Activated CD8-positive, alpha-beta memory T cell treated with anti-CD3 and anti-CD28 coated beads for 4 hours (primary cell): ENCODE measurements at places on chromosomes 3 and 15.

DNA sequence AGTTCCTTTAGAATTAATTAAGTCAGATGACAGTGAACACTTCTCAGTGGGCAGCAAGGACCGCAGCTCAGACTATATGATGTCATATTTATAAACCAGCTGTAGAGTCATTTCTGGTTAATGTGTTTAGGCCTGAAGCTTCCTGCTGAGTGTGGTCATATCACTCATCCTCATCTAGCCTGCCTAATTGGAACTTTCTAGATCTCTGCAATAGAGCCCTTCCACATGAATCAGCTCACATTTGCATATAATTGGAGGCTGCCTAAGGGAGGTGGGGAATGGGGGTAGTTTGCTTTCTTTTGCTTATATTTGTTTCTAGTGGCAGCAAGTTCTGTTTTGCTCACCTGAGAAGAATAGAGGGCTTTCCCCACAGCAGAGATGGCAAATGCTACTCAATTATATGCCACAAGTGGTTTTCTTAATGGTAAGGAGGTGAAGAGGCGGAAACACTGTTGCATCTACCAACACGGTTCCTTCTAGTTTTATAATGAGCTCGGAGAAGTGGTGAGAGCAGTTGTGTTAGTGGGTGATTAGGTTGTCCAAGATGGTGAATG, 148.1 kb downstream of the KLHL25 start:
- peak; percentile 14 for DNase-seq

DNA sequence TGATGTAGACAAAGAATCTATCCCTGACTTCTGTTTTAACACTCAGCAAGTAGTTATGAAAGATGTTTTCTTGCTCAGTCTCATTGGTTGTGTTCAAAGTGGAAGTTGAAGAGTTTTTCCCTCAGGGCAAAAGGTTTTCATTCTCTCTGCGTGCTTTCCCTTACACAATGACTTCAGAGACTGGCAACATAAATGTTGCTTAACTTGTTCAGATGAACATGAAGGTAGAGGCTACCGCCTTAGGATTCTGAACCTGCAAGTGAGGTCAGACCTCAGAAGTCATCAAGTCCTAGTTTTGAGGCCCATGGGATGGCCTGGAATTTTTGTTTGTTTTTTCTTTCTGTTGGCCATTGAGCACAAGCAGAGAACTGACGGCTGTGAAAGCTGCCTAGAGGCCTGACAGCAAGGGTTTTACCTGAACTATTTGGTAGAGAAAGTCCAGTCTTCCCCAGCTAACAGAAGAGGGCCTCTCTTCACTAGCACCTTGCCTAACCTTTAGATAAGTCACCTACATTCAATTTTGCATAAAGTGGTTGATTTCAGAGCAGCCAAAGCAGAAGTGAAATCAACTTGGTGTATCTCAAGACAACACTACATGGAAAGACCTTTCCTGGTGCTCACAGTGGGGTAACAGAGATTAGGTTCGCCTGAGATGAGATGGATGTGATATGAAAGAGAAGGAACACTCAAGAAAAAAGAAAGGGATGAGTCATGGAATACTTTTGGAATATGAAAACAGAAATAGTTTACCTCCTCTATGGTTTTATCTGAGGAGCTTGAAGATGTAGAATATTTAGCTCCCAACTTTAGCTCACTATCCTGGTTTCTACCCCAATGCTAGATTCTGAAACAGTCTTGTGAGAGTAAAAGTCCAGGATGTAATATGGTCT, 53.6 kb upstream of the AP4E1 start:
- DNase-seq: no peak

GRCh38 chr3:124467980-124468902, 262.0 kb upstream of the UMPS start:
- no peak for DNase-seq

- DNase-seq: no peak
These were observed 63.0 kb upstream of the POLG start for GRCh38 chr15:89397653-89398023.

- no peak for DNase-seq
These were observed 57.6 kb downstream of the CD86 start for GRCh38 chr3:122112754-122113153.

GRCh38 chr3:182129740-182130139, 418.0 kb downstream of the SOX2 start:
- no peak for DNase-seq

- no peak for DNase-seq
These were observed 163.8 kb upstream of the CMC1 start for GRCh38 chr3:28077572-28077971.
